Cerebellar cortex (tissue), 1 donor: ENCODE measurements at places on chromosomes 1 and 21.

DNA sequence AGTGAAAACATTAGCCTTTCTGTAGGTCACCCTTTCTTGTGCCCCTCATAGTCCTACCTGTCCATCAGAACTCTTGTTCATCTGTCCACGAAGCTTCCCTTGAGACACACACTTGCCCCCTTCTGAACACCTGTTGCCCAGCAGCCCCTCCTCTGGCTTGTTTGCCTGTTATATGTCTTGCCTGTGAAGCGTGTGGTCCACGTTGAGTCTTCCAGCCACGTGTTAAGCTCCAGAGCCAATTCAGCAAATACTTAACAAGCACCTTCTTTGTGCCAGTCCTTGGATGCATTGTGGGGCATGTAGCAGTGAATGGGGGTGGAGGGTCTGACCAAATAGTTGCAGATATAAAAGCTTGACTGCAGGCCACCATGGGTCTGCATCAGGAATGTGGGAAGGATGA lies 66.6 kb downstream of the MAN1C1 start:
- no peak for DNase-seq

- DNase-seq: no peak
These were observed 506 bp downstream of the C1orf50 start for GRCh38 chr1:42767510-42768000.

DNA sequence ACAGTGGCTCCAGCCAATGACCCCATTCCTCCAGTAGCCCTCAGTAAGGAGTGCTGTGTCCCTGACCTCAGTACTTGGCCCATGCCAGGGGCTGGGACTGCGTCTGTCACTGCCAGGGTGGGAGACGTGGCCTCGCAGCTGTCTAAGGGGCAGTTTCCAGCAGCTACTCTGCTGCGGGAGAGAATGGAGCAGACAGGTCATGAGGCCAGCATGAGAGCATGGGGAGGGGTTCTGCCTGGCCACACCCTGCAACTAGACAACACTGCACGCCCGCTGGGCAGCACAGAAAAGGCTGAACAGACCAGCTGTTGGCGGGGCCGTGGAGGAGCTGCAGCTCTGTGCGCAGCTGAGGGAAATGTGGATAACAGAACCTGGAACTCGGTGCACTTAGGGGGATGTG lies 91.6 kb upstream of the COL6A1 start:
- DNase-seq: no peak

- DNase-seq: peak; percentile 73
These were observed 1.5 kb upstream of the CRABP2 start for GRCh38 chr1:156706657-156707416.

GRCh38 chr1:12460121-12460520 lies 157.9 kb downstream of the DHRS3 start:
- no peak for DNase-seq

DNA sequence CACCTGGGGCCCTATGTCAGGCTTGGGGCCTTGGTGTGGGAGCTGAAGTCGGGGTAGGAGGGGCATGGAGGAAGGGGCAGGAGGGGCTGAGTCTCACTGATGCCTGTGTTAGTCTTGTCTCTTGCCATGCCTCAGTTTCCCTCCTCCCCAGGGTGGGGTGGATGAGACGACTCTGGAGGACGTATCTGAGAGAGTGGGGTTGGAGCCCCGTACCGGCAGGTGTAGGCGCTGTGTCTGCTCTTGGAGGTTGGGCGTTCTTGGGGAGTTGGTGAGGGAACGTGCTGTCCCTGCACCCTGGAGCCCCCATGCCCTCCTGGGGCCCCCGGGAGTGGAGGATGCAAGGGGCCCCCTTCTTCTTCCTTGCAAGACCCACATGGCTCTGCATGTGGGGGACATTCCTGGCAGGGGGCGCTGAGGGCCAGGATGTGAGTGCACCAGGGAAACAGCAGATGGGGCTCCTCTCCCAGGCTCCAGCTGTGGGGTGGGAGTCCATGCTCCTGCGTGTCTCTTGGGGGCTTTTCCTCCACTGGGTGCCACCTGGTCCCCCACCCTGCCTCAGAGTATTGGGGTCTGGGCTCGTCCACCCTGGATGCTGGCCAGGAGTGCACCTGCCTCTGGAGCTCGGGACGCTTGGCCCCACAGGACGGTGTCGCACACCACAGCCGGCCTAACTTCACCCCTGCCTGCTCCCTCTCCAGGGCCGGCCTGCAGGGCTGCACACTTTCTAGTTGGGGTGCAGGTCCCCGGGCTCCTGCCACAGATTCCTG lies 1.4 kb upstream of the TNFRSF14 start:
- peak; percentile 28 for DNase-seq

DNA sequence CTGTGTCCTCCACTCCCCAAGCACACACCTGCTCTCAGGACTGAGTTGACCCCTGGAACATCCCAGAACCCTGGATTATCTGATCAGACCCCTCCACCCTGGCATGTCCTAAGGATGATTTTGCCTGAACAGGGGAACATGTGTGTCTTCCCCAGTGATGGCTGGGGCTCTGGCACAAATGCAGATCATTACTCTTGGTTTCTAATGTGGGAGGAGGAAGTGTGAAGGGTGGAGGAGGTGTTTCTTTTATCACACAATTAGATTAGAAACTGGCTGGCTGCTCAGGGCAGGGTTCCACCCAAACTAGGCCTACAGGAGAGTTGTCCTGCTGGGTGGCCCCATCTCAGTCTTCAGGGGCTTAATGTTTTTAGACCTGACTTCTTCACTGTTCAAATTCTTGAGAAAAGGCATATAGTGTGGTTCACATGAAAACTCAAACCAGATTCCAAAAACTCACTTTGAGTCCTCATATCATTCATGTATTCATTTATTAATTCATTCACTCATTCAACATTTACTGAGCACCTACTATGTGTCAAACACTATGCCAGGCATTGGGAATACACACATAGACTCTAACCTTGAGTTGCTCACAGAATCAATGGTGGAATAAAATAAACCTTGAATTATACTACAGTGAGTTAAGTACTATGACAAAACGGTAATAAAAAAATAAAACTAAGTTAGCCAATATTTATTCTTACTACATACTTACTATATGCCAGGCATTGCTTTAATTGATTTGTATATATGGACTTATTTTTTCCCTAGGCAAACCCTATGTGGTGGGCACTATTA lies 221.8 kb upstream of the JUN start:
- DNase-seq: no peak

DNA sequence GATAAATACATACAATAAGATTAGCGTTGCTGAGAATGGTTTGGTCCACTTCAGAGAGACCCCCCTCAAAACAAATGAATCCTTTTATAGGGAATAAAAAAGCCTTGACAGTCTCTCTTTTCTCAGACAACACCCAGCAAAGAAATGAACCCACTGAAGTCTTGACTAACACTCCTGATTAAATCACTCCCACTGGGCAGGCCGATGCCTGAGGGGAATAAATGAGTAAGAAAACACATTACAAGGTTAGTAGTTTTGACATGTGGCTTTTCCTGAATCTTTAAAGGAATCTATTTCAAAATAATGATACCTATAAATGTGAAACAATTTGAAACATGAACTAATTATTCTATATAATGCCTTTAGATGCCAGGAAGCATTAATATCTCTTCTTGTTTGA lies 146.9 kb upstream of the POGK start:
- DNase-seq: no peak
